Smooth muscle cell of trachea (primary cell): ENCODE measurements at places on chromosomes 7 and 10. TPM values are rescaled to one million over a fixed set of nuclear protein-coding genes. Genes with fewer than 3 reads are reported as not detected.

TLX1 gene
- total RNA-seq: not detected in 2 replicates

ANKRD61 gene
- not detected in 2 replicates for total RNA-seq

BNIP3 gene
- 152 and 162 TPM in 2 replicates for total RNA-seq

GCK gene
- 1.5 and 2.2 TPM in 2 replicates for total RNA-seq

ICA1 gene
- 0.33 and 0.44 TPM in 2 replicates for total RNA-seq

GIMAP7 gene
- 0.15 TPM in 1 of 2 replicates, not detected in the other for total RNA-seq

PIP gene
- total RNA-seq: not detected in 2 replicates

ERVW-1 gene
- total RNA-seq: not detected in 2 replicates

TAS2R3 gene
- total RNA-seq: 1.3 and 1.8 TPM in 2 replicates
